ENCODE measurements at places on chromosomes 7 and 10. TPM values are rescaled to one million over a fixed set of nuclear protein-coding genes. Genes with fewer than 3 reads are reported as not detected.

Gene OR6B1
- not detected for total RNA-seq

Gene RADIL
- total RNA-seq, result 1.8 TPM

Gene CHRM2
- 20.8 TPM for total RNA-seq

Gene PNLIPRP2
- total RNA-seq, result not detected

Gene PALD1
- total RNA-seq, result under 0.01 TPM

Gene DYDC2
- total RNA-seq, result not detected

Gene HMX2
- not detected for total RNA-seq

Gene ATG9B
- not detected for total RNA-seq

Gene UPP1
- total RNA-seq, result 20.4 TPM

Gene HSPA12A
- total RNA-seq, result 12.9 TPM

Gene SPDYE6
- total RNA-seq, result not detected

Gene FZD1
- total RNA-seq, result 4.4 TPM

Gene ABHD11
- total RNA-seq, result 11.4 TPM

Gene GALNT17
- total RNA-seq, result not detected

Gene SFRP4
- 0.14 TPM for total RNA-seq

Gene FAM241B
- total RNA-seq, result not detected

Gene UCN3
- total RNA-seq, result not detected

Gene ATOH7
- total RNA-seq, result not detected

Gene TUBAL3
- total RNA-seq, result not detected

Gene FGFR2
- 2.6 TPM for total RNA-seq

Gene EPHB6
- total RNA-seq, result 2.4 TPM

Gene PRPF18
- 26.1 TPM for total RNA-seq

Gene CALHM1
- not detected for total RNA-seq

Gene TBC1D12
- 9.8 TPM for total RNA-seq
